ENCODE measurements at places on chromosomes 3 and 15. TPM values are rescaled to one million over a fixed set of nuclear protein-coding genes. Genes with fewer than 3 reads are reported as not detected.
A peak's percentile ranks its signal among the peaks of the same experiment; 100 is the strongest.

DNA sequence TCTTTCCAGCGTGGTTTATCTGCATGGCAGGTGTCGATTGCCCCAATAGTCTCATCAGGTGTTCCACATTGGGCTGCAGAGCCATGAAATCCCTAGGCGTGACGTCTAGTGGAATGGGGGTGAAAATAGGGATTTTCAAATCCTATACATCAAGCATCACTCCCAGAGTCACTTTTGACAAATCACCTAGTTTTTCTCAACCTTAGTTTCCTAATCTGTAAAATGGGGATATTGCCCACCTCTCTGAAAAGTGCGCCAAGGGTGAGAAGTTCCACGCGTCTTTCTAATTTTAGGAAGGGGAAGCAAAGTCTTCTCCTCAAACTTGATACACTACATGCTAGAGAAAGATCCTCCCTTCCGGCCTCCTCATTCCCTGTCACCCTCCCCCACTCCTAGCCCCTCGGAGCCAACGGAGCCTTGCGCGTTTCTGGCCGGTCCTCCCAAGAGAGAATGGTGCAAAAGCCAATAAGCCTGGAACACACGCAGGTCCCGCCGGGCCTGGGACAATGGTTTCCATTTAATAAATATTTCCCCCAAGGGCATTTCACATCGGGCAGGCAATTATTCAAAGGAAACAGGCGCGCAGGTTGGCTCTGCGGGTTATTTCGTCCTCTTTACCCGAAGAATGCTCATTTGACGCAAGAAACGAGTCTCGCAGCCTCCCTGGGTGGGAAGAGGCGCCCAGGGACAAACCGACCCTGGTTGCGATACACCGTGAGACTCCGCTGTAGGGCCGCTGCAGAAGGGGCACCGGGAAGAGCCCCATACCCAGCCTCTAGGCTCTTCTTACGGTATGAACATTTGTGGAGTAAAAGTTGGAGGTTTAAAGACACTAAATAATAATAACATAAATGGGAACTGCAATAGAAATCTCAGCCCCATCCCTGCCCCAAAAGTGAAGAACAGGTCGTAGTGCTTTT lies 1.2 kb upstream of the SOX14 start:
- no peak for DNase-seq
- peaks cover 99% of the 10 kb centered on the region for H3K27me3 ChIP-seq
- H3K4me1 ChIP-seq = no peaks in the 10 kb centered on the region
- H3K36me3 ChIP-seq = no peaks in the 10 kb centered on the region
- no peak overlapping the region for H3K4me3 ChIP-seq

DNA sequence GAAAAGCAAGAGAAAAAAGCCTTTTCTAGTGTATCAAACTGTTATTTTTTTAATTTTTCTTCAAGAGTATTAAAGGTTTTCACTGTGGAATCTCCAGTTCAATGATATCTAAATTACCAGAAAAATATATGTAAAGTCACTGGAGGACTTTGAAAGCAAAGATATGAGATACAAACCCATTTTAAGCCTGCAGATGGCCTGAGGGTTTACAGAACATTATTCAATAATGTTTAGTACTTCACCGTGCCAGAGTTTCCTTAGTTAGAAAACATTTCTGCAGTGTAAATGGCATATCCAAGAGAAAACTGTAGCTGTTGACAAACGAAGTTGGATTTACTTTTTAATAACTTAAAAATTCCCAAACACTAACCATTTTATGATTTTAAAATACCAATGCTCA lies 529.4 kb upstream of the AGTR1 start:
- no peak overlapping the region for H3K27ac ChIP-seq
- H3K4me3 ChIP-seq = no peak overlapping the region
- no peaks in the 10 kb centered on the region for H3K36me3 ChIP-seq
- H3K4me1 ChIP-seq = no peaks in the 10 kb centered on the region
- no peak for DNase-seq
- H3K27me3 ChIP-seq = no peaks in the 10 kb centered on the region

TNNC1 gene
- polyA plus RNA-seq = 17.3 TPM

DNA sequence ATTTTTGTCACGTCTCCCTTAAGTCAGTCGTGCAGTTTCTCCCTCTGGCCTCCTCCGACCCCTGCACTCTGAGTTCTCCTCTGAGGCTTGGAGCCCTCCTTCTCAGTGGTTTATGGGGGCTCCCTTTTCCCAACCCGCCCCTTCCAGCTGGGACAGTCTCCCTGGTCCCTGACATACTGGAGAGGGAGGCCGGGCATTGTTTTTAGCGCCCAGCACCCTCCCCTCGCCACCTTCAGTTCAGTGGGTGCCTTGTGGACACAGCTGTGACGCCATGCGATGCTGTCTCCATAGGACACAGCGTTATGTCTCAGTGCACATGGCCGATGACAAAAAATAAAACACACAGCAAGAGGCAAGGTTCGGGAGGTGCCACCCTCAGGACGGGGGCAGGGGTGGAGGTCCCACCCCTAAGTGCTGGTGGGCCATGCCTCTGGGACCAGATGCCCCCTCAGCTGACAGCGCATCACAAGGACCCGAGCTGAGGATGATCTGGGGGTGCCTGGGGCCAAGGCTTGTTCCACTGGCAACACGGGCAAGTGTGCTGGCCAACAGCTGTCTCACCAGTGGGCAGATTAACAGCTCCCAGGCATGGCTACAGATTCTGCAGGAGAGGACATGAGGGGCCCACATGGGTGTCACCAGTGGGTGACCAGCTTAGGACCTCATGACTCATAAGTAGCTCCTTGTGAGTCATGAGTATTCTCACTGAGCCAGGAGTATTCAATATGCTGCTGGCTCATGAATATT lies 81.6 kb downstream of the PLXNA1 start:
- H3K27me3 ChIP-seq = no peaks in the 10 kb centered on the region
- no peak overlapping the region for H3K27ac ChIP-seq
- no peak for DNase-seq
- no peaks in the 10 kb centered on the region for H3K4me1 ChIP-seq

USP13 gene
- polyA plus RNA-seq = 5.9 TPM

- no peaks in the 10 kb centered on the region for H3K4me1 ChIP-seq
- no peak for DNase-seq
- no peak overlapping the region for H3K27ac ChIP-seq
These were observed 17.6 kb upstream of the SLC4A7 start for GRCh38 chr3:27501759-27502158.

DNA sequence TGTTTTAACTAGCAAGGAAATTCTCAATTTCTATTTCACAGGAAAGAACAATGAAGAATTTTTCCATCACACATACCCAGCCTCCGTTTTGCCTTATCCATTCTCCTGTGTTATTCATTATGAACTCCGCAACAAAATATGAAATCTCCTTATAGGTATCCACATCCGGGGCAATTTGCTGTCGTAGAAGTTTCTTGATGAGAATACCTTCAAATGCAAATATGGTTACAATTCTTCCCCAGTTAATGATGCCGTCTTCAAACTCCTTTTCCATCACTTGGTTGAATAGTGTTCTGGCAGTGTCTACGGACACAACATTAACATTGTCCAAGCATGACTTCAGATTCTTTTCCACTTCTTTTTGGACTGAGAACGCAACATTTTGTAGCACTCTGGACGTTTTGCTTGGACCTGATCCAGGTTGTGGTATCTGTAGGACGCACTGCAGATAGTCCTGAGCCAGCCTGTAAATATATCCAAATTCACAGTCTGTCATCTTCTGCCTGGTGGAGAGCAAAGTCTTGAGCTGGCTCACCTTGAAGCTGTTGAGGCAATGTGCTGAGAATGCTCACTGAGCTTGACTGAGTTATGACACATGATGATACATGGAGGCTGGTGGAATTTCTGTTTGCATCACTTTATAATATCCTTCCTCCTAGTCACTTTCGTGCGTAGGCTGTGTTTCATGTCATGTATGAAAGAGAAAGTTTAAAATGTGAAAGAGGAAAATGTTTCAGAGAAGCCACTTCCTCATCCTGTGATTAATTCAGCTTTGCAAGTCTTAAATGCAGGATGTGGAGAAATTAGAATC lies at the start of gene BCL2A1:
BCL2A1 (minus strand) TSS at position 573 of the 811 bp plus-strand sequence; CDS start at position 496, 77 bp downstream.
- H3K27me3 ChIP-seq = no peaks in the 10 kb centered on the region
- DNase-seq = peak; percentile 54
- peak within 1 kb of the TSS; percentile 20 for H3K4me3 ChIP-seq
- no peaks in the 10 kb centered on the region for H3K36me3 ChIP-seq
- H3K27ac ChIP-seq = peak within 1 kb of the TSS; percentile 64

KNG1 gene
- polyA plus RNA-seq = 0.10 TPM

CD200R1 gene
- 0.33 TPM for polyA plus RNA-seq

- no peak overlapping the region for H3K4me3 ChIP-seq
- H3K27me3 ChIP-seq = no peaks in the 10 kb centered on the region
- H3K27ac ChIP-seq = no peak overlapping the region
- DNase-seq = no peak
These were observed 7.0 kb downstream of the RTP3 start for GRCh38 chr3:46504789-46505188.

DNA sequence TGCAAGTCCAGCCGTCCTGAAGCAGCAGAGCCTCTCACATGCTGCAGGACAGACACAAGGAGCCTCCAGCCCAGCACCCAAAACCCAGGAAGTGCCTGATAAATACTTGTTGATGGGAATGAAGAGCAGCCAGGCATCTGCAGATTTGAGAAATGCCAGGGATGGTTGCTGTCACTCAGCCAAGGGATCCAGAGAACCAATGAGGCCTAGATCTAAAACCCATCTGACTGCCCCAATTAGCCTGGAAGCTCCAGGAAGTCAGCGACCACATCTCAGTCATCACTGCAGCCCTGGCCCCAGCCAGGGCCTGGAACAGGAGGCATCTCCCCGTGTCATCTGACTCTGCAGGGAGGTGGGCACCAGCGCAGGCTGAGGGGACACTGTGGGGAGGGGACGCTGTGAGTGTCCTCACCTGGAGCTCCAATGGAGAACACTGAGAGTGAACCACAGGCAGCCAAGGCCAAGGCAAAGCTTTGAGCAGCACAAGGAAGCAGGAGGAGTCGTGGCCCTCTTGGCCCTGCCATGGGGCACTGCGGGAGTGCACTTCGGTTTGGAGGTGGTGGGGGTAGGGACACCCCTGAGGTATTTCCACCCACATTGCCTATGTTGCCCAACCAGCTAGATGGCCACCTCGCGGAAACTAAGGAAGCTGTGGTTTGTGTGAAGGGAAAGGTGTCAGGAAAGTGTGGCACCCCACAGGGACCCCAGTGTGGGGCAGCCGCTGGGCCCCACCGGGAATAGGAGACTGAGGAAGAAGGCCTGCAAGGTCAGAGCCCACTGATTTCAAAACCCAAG lies 229.5 kb downstream of the VPS13C start:
- no peak for DNase-seq
- no peaks in the 10 kb centered on the region for H3K4me1 ChIP-seq
- H3K4me3 ChIP-seq = no peak overlapping the region
- H3K27me3 ChIP-seq = no peaks in the 10 kb centered on the region

GRCh38 chr3:72938471-72939265 lies 50.8 kb downstream of the GXYLT2 start:
- H3K36me3 ChIP-seq = no peaks in the 10 kb centered on the region
- peaks cover 10% of the 10 kb centered on the region for H3K4me1 ChIP-seq
- peak; percentile 98 for DNase-seq
- no peak overlapping the region for H3K4me3 ChIP-seq
- no peak overlapping the region for H3K27ac ChIP-seq

GRCh38 chr3:109025896-109026295 lies 72.2 kb upstream of the GUCA1C start:
- no peak for DNase-seq
- no peaks in the 10 kb centered on the region for H3K27me3 ChIP-seq
- no peak overlapping the region for H3K27ac ChIP-seq
- no peak overlapping the region for H3K4me3 ChIP-seq

PGBD4 gene
- 0.63 TPM for polyA plus RNA-seq

- peaks cover 3% of the 10 kb centered on the region for H3K4me1 ChIP-seq
- no peaks in the 10 kb centered on the region for H3K27me3 ChIP-seq
- H3K4me3 ChIP-seq = no peak overlapping the region
- H3K36me3 ChIP-seq = no peaks in the 10 kb centered on the region
- DNase-seq = no peak
These were observed 3.6 kb downstream of the OXSR1 start for GRCh38 chr3:38169027-38169317.
